ENCODE measurements at places on chromosomes 3 and 15. TPM values are rescaled to one million over a fixed set of nuclear protein-coding genes. Genes with fewer than 3 reads are reported as not detected.

- DNase-seq = no peak
Measured at GRCh38 chr3:37453393-37454389, 279.3 kb upstream of the LRRFIP2 start.

DNA sequence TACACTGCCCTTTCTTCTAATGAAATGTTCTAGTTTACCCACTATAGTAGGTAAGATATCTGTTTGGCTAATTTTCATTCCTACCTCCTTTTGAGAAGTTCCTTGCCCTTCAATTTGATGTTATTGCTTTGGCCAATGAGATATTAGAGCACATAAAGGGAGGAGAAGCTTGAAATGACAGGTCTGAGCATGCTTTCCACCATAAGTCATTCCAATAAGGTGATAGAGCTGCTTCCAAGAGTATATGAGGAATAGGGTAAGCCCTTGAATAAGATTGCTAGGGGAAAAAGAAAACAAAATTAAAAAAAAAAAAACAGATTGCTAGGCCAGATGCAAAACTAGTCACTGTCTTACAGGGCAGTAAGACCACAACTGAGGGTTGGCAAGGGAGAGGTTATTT is 78.9 kb upstream of the TRIM42 start:
- DNase-seq = no peak

DNA sequence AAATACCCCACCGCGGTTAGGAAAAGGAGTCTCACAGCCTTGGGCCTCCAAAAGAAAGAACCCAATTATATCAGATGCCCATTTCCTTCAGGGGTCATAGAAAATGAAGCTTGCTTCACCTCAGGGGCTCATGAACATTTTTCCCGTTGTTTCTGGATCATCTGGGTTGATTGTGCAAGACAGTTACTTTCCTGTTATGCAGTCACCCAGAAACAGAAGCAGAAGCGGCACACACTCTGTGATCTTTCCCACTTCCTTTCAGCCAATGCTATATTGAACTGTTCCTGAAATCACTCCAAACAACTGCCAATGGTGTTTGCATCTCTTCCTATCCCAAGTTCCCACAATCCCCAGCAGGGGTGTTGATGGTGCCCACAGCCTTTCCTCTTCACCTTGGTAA is 295.6 kb upstream of the RASGRP1 start:
- no peak for DNase-seq

DNA sequence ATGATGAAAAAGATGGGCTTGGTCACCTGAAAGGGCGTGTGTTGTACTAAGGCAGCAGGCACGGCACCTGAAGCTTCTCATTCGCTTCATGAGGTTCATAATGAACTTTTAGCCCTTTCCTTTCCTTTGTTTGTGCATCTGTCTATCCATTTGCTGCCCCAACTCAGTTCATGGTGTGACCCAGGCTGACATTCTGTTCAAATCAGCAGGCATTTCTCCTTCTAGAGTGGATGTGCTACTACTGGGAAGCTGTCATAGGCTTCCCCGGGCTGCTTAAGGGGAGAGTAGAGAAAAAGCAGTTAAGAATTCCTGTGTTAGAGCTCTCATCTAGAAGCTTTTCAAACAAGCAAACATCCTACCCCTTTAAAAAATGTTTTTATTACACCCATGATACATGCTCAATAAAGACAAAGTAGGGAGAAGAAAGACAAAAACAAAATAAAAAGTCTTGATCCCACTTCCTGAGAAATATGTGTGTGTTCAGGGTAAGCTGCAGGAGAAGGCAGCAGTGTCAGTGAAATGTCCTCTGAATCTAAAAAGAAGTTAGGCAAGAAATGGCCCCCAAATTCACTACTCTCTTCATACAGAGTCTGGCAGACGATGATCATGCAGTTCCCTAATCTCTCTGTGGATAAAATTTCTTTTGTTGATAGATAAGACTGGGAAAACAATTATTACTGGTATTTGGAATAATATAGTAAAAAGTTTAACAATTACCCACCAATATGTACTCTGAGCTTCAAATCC is 136.9 kb upstream of the PFN2 start:
- no peak for DNase-seq

BAHD1 gene
- 4.1 TPM for polyA plus RNA-seq

HHATL gene
- not detected for polyA plus RNA-seq

DNA sequence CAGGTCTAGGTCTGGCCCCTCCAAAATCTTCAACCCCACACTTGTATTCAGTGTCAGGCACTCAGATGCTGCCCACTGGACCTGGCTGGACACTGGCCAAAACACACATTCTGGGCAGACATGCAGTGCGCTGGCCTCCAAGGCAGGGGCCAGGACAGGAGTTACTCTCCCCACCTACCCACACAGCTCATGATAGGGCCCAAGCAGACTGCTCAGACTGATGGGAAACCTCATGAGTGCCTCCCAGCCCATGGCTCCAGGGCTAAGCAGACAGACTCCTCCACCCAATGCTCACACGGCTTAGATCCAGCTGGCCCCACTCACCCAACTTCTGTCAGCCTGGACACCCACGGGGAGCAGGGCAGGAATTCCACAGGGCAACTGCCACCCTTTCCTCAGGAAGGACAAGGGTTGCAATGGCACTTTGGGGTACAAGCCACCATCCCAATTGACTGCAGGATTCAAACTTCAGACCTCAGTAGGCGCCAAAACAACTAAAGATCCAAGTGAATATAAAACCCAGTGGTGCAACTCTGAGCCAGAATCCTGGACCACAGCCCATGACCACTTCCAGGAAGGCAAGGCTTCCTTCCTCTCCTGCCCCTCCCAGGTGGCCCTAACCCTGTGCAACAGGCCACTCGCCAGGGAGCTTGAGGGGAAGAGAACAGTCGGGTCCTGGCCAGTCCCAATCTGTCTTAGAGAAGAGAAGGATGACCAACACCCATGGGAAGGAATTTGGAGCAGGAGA is 1.4 kb downstream of the LTF start:
- no peak for DNase-seq

- no peak for DNase-seq
Measured at GRCh38 chr3:48429960-48430707, at the start of gene PLXNB1. TSS of gene PLXNB1 (minus strand) at chr3:48430086. CDS start at chr3:48424611, 5,475 bp downstream.

GRCh38 chr3:191292243-191293015 is 36.8 kb upstream of the CCDC50 start:
- no peak for DNase-seq

ROBO1 gene
- 0.54 TPM for polyA plus RNA-seq

CCDC14 gene
- 9.5 TPM for polyA plus RNA-seq

DNA sequence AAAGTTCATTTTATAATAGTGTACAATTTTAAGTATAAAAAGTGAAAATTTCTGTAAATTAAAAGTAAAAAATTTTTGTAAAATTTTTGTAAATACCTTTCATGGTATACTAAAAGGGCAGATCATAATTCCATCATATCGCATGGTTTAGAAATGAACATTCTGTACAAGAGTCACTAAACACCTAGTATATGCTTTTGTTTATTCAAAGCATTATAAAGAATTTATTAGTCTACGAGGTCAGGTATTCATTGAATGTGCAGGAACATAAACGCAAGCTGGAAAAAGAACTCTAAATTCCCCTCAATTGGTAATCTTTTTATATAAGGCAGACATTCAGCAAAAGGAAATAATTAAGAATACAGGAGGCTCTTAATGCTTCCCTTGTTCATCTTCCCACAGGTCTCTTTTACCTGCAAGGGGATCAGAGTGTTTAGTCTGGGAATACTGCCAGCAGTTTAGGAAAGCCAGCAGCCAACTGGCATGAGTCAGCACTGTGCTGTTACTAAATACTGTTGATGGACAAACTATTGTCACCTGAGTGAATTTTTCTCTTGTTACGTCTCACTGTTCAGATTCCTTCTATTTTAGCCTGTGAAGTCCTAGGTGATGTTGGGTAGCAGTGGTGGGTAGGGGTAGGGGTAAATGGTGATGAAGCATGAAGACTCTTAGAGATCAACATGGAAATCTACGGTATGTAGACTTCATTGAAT is 70.1 kb downstream of the UQCC5 start:
- DNase-seq = no peak

DNA sequence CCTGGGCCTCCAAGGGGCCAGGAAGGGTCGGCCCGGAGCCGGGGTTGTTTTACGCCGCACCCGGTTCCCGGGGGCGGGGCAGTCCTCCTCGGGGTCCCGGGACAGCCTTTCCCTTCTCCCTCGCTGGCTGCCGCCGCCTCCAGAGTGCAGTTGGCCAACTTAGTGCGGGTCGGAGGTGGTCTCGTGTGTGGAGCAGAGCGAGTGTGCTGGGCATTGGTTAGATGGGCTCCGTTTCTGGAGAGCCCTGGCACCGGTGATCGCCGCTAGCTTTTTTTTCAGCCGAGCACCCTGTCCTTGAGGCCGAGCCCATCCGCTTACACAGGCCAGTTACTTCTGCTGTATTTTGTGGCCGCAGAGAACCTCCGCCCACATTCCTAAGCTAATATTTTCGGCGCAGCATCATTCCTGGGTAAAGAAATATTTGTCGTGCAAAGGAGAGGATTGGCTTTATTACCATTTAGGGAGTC is 585 bp downstream of the KIF23 start:
- no peak for DNase-seq

GRCh38 chr3:16653712-16654111 is 48.5 kb upstream of the DAZL start:
- DNase-seq = no peak

KBTBD13 gene
- polyA plus RNA-seq = not detected

GRCh38 chr15:94324835-94325767 is 93.7 kb downstream of the MCTP2 start:
- no peak for DNase-seq

- no peak for DNase-seq
Measured at GRCh38 chr15:50886139-50886467, 22.4 kb upstream of the AP4E1 start.

DNA sequence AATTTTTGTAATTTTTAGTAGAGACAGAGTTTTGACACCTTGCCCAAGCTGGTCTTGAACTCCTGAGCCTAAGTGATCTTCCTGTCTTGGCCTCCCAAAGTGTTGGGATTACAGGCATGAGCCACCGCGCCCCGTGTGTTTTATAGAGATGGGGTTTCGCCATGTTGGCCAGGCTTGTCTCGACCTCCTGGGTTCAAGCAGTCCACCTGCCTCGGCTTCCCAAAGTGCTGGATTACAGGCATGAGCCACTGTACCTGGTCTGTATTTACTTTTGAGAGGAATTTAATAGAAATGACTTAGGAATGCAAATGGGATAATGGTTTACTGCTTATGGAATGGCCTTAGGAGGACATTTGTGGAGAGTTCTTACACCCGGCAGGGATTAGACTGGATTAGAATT is 10.8 kb downstream of the TATDN2 start:
- no peak for DNase-seq

GRCh38 chr3:30167541-30168011 is 438.8 kb upstream of the TGFBR2 start:
- no peak for DNase-seq

GRCh38 chr3:197168063-197168462 is 130.3 kb downstream of the DLG1 start:
- DNase-seq = no peak

TRAT1 gene
- 120 TPM for polyA plus RNA-seq

DNA sequence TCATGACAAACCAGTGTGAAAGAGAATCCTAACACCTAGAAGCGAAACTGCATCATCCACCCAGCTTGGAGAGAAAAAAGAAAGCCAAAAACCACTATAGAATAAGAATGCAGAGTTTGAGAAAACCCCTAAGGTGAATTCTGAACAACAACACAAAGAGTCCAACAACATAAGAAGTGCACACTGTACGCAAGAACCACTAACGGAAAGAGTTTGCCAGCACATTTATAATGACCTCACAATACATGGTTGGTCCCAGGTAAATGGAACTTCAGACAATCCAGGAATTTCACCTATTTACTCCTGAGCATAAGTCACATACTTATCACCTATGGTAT is 128.3 kb upstream of the BHLHE40 start:
- no peak for DNase-seq

GRCh38 chr3:125594581-125595011 is 701 bp downstream of the OSBPL11 start:
- peak; percentile 12 for DNase-seq

GRCh38 chr15:69976366-69976994 is 121.2 kb downstream of the TLE3 start:
- DNase-seq = no peak

PLA2G4D gene
- polyA plus RNA-seq = not detected

MUC4 gene
- not detected for polyA plus RNA-seq

ADGRG7 gene
- not detected for polyA plus RNA-seq

DNA sequence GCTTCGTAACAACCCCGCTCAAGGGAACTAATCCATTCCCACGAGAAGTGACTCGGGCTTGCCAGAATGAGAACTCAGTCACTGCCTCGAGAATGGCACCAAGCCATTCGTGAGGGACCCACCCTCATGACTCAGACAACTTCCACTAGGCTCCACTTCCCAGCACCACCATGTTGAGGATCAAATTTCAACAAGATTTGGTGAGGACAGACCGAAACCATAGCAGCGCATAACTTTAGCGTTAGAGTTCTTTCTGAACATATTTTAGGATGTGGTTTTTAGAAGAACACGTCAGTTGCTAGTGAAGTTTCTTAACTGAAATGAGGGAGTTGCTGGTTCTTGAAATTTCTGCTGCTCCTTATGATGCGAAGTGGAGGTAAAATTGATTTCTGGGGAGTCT is 13.5 kb downstream of the PTPRG start:
- DNase-seq = no peak

- DNase-seq = no peak
Measured at GRCh38 chr3:27696906-27697305, 25.2 kb downstream of the EOMES start.

FETUB gene
- not detected for polyA plus RNA-seq

- no peak for DNase-seq
Measured at GRCh38 chr3:170038434-170039110, 777 bp downstream of the GPR160 start.

LRTM1 gene
- polyA plus RNA-seq = not detected

- DNase-seq = no peak
Measured at GRCh38 chr3:159664006-159664405, 324.6 kb upstream of the IL12A start.

DNA sequence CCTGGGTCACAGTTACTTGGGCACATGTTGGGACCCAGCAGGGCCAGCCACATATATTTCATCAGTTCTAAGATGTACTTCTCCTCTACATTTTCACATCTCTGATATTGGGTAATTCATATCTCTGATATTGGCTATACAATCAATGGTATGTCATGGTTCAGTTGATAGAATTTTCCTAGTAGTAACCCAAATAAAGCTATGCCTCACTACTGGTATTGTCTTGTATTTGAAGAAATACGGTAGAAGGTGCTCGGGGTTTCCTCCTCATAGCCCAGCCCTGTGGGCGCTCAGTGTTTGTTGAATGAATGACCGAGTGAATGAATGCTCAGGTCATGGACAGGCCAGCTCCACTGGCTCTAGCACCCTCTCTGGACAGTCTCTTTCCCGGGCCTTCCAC is 94.1 kb downstream of the RAB11A start:
- no peak for DNase-seq

GRCh38 chr3:69999140-70000027 is at the start of gene SAMMSON:
TSS of gene SAMMSON (plus strand) at chr3:69999733.
- DNase-seq = no peak

ANKRD34C gene
- polyA plus RNA-seq = not detected

Data from CD8-positive, alpha-beta memory T cell (primary cell).